ENCODE measurements at places on chromosomes 16 and 17. TPM values are rescaled to one million over a fixed set of nuclear protein-coding genes. Genes with fewer than 3 reads are reported as not detected.

The DLG4 gene
- 109 TPM for polyA plus RNA-seq

The VAC14 gene
- polyA plus RNA-seq = 76.0 TPM

The MYCBPAP gene
- 0.61 TPM for polyA plus RNA-seq

The KRTAP4-4 gene
- polyA plus RNA-seq = not detected

The CCL4 gene
- polyA plus RNA-seq = 0.80 TPM

The NDUFAB1 gene
- 160 TPM for polyA plus RNA-seq

The TACO1 gene
- 29.3 TPM for polyA plus RNA-seq

The C16orf92 gene
- not detected for polyA plus RNA-seq

The NLRC3 gene
- 0.14 TPM for polyA plus RNA-seq

The SLFN12L gene
- polyA plus RNA-seq = not detected

The SOCS3 gene
- polyA plus RNA-seq = 11.3 TPM

The CACNG5 gene
- 2.2 TPM for polyA plus RNA-seq

The SLC16A11 gene
- polyA plus RNA-seq = 3.4 TPM

The CCNF gene
- polyA plus RNA-seq = 17.3 TPM

The TBC1D3G gene
- polyA plus RNA-seq = not detected

The CTRB1 gene
- not detected for polyA plus RNA-seq

The HSD11B2 gene
- polyA plus RNA-seq = 47.9 TPM

The ANKS3 gene
- 6.2 TPM for polyA plus RNA-seq

The CPHXL2 gene
- not detected for polyA plus RNA-seq

The PIK3R5 gene
- 0.32 TPM for polyA plus RNA-seq

The KRTAP4-5 gene
- not detected for polyA plus RNA-seq
